GM12891 (cell line): ENCODE measurements at places on chromosomes 12 and 14.

DNA sequence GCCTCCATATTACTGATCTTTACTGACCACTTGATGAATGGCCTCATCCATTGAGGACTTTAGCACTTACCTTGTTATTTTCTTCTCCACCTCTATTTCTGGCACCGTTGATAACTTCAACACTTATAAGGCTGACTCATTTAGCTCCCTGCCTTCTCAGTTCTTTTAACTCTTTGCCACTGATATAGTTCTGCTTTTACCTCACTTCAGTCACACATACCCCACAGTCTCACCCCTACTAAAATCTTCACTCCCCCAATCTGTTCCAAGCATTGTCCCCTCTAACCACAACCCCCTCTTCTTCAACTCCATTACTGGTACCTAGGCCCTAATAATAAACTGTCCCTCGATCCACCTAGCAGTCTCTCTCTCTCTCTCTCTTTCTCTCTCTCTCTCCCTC is 141.0 kb downstream of the PAH start:
- DNase-seq, result no peak

DNA sequence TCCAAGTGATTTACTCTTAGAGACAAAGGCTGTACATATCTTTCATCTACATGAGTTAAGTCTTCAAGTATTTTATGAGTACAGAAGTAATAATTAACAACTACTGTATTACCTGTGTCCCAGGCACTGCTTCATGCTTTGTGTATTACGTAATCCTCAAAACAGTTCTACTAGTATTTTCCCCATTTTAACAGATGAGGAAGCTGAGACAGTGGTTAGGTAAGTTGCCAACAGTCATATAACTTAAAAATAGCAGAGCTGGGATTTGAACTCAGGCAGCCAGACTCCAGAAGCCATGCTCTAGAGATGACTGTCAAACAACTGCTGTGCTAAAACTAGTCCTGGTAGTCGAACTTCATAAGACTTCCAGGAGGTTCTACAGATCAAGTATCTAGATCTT is 10.7 kb downstream of the TRMT5 start:
- no peak for DNase-seq

DNA sequence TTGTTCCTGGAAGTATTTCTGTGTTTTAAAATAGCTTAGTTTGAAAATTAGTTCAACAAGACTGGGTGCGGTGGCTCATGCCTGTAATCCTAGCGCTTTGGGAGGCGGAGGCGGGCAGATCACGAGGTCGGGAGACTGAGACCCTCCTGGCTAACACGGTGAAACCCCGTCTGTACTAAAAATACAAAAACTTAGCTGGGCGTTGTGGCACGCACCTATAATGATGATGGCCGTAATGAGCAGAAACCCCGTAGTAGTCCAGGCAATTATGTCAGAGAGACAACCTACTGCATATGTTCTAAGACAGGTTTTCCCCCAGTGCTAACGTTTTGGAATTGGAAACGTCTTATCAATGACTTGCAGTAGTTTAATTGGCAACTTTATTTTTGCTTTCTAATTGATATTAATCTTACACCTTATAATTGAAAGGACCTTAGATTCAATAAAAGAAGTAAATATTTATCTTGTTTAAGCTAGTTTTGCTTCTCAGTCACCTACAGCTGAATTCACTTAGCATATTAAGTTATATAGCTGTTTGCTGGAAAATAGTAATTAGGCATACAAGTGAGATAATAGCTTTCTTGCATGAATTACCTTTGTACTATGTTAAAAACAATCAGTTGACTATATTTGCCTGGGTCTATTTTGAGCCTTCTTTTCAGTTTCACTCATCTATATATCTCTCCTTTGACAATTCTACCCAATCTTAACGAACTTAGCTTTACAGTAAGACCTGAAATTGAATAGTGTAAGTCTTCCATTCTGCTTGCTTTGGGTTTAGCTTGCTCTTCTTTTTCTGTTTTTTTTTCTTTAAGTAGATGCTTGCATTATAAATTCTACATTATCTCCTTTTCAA is 15.6 kb downstream of the CLECL1 start:
- DNase-seq, result no peak

DNA sequence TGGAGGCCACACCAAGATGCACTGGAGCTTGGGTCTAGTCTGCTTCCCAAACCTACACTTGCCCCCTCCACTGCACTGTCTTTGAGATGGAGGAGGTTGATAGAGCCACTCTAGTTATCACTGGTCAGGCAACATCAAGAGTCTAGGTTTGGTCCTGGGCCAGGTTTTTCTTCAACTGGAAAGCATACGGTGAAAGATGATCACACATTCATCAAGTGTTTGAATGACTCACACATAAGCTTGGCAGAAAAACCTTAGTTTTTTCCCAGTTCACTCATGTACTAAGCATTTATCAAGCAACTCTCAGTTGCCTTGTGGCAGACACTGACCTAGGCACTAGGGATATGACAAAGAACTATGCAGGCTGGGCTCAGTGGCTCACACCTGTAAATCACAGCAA is 84.5 kb downstream of the PLEKHG3 start:
- DNase-seq, result no peak

DNA sequence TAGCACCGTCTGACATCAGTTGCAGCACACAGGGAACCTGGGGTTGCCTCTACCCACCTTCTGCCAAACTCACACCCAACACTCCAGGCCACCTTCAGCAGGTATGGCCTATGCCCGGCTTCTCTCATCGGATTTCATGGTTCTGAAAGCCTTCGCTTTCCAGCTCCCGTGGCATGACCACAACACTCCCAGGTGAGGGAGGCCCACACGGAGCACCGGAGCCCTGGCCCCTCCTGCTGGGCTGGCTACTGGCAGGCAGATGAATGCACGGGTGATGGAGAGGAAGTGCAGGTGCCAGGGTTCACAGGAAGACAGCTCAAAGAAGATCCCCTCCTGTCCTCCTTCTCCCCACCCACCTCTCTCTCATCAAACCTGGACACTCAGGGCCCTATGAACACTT is 37.2 kb downstream of the CACNA2D4 start:
- DNase-seq, result no peak

GRCh38 chr12:64937452-64937851 is 113.0 kb downstream of the TBC1D30 start:
- no peak for DNase-seq

GRCh38 chr12:85060916-85061315 is 24.8 kb downstream of the LRRIQ1 start:
- DNase-seq, result no peak

DNA sequence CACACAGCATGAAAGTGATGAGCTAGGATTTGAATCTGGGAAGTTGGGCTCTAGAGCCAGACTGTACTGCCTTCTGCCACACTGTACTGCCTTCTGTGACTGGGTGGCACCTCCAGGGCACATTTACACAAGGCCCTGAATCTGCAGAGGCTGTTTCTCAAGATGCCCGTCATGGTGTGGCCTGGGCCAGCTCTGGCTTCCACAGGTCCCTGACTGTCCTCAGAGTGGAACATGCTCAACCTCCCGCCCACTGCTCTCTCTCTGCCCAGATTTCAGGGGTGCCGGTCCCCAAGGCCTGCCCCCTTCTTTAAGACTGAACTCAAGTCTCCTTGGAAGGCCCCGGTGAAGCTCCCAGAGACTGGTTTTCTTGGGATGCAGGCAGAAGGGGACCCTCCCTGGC is 50.2 kb downstream of the C14orf132 start:
- DNase-seq, result no peak

- no peak for DNase-seq
Observed at GRCh38 chr12:116382686-116383530, 105.4 kb upstream of the MED13L start.

DNA sequence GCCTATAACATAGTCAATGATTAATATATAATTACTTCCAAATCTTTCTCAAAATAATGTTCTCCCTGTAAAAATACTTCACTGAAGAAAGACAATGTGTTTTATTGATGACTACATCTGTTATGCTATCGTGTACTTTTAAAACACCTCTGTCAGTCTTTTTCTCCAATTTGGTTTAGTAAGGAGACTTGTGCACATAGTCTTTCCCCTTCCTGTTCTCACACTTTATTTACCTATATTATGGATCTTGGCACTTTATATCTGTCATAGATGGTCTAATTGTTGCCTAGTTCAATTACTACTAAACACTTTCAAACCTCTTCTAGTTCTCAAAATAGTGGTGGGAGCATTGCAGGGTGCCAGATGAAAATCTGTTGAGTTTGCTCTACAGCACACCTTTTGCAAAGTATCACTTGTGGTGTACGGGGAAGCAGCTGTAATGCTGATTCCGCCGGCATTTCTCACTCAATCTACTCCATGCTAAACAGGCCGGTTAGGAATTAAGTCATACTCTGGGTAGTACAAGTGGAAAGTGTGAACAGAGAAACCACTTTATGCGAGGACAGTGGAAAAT is 1.1 kb upstream of the INSM2 start:
- no peak for DNase-seq

GRCh38 chr12:44459569-44459968 is 416.5 kb downstream of the NELL2 start:
- no peak for DNase-seq

GRCh38 chr14:54671537-54671936 is 104.6 kb downstream of the SAMD4A start:
- no peak for DNase-seq

DNA sequence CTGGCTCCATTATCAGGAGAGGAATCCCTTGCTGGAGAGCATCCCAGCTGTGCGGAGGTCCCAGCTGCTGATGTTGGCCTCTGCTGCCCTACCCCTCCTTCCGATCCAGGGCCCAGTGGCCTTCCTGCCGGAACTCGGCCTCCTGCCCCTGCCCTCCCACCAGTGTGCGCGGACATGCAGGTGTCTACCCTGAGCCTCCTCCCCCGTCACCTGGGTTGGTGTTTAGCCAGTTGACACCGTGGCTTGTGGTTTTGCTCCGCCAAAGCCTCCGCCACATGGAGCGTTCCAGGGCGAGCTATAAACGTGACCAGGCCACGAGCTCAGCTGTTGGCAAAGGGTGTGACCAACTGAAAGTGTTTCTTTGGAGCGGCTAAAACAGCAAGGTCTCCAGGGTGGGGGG is 1104.3 kb downstream of the BCL11B start:
- DNase-seq, result no peak

DNA sequence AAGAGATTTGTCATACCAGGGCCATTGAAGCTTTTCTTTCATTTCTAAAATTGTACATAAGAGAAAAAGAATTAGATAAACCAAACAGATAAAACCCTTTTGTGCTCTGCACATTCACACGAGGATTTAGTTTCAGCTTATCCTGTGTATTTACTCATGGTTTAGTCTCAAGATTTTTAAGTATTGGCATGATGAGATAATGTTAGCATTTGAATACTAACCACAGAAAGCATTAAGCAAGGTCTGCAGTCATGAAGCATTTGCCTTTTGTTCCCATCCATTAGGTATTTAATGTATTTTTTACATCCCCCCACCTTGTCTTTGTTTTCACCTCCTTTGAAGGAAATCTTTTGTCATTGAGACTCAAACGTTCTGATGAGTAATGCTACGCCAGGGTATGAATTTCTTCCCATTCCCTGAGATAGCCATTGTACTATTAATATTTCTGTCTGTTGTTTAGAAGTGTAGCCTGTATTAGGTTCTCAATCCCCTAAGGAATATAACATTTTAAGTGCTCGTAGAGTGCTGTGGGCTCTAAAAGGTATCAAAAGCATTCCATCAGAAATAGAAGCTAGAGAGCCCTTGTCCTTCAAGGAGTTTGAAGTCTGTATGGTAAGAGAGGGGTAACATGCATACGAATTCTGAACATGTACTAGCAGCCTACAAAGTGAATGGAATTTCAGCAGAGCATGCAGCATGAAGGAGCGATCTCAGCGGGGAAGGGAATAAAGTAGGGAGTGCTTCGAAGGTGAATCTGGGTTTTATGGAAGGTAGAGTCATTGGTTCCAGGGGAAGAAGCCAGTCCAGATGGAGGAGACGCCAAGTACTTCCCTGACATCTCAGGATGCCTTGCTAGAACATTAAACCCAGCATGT is 22.3 kb downstream of the CRADD start:
- DNase-seq, result no peak

GRCh38 chr14:99569725-99570543 is 34.1 kb downstream of the CCDC85C start:
- no peak for DNase-seq
